ENCODE measurements at places on chromosomes 4 and X.

GRCh38 chr4:95508421-95508820 lies 40.4 kb downstream of the UNC5C start:
- no peak for DNase-seq

GRCh38 chr4:128371001-128371777 lies 83.6 kb upstream of the PGRMC2 start:
- no peak for DNase-seq

GRCh38 chr4:124209211-124209610 lies 503.3 kb downstream of the ANKRD50 start:
- no peak for DNase-seq

GRCh38 chr4:167642250-167642649 lies 408.0 kb upstream of the SPOCK3 start:
- no peak for DNase-seq

DNA sequence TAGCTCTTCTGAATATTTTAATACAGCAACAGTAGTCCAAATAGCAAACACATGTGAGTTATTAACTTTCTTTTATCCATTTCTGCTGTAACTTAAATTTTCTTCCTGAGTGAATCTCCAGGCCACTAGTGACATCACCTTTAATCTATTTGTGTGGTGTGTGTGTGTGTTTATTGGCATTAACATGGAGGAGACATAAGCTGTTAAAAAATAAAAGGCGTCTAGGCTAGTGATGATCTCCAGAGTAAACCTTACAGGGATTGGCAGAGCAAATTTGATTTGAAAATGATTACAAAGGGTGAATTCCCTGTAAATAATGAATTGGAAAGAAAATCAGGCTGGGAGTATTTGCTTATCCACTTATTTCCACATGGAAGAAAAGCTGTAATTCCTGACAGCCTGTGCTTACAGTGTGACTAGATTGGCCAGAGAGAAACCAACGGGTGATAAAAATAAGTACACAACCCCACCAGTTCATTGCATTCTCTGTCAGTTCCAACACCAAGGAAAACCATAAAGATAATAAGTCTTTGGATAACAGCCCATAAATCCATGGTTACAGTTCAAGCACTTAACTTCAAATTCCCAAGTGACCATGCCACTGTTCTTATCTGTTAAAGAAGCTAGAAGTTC lies 186.1 kb downstream of the ENOX2 start:
- no peak for DNase-seq

DNA sequence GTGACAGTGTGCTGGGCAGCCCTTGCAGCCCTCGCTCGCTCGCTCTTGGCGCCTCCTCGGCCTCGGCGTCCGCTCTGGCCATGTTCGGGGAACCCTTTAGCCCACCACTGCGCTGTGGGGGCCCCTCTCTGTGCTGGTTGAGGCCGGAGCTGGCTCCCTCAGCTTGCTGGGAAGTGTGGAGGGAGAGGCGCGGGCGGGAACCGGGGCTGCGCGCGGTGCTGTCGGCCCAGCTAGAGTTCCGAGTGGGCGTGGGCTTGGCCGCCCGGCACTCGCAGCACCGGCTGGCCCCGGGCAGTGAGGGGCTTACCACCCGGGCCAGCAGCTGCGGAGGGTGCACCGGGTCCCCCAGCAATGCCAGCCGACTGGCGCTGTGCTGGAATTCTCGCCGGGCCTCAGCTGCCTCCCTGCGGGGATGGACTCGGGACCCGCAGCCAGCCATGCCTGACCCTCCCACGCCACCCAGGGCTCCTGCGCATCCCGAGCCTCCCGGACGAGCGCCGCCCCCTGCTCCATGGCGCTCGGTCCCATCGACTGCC lies 770.1 kb upstream of the GALNTL6 start:
- DNase-seq = no peak

DNA sequence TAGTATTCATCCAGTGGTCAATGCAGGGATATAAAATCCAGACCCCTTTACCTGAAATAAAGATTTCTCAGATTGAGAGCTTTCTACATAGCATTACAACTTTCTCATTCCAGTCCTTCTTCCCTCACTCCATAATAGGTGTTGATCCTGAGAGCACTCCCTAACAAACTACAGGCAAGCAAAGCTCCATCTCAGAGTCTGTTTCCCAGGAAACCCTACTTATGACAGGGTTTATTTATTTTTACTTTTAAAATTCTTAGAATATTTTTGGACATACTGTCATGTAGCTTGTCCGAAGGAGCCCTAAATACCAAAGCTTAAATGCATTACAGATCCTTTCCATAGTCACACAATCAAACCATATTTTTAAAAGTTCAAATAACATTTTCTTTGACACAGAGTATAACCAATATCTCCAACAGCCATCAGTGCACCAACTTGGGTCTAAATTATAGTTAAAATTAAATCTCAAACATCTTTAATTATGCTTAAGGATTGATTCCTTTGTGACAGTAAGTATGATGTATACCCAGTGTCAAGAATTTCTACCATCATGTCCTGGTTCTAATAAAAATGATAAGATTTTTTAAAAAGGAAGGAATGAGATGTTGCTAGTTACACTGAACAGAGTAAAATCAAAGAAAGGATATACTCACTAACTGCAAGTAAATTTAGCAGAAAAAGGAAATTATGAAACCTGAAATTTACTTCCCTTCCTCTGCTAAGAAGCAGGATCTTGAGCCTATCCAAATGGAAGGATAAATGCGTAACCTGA lies 580.4 kb upstream of the ADGRL3 start:
- DNase-seq = no peak

DNA sequence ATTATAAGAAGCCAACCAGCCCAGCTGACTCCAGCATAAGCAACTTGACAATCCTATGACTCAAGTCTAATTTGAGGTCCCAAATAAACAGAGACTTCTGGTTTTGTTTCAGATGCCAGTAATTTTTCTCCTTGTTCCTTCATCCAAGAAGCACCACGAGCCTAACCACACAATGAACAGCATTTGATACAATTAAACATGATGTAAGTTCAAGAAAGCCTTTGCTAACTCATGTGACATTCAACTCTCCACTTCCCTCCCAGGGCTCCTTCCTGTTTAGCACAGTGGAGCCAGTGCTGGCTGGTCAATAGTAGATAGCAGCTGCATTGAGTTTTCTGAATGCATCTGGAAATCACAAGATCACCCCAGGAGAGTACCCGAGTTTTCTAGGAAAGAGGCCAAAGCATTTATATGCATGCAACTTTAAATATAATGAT lies 206.3 kb downstream of the ARHGAP24 start:
- DNase-seq = no peak

DNA sequence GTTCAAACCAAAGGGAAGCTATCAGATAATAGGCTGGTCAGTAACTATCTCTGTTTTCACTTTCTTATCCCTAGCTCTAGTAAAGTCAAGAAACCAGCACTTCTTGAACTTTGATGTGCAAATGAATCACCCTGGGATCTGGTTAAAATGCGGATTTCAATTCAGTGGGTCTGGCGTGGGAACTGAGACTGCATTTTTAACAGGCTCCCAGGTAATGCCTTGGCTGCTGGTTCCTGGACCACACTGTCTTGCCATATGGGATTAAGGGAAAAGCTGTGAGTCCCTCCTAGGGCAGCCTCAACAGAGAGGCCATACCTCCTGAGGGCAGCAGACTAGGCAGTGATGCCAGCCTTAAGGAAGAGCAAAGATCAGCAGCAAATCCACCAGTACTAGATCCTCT lies 1.7 kb downstream of the RNF175 start:
- DNase-seq = no peak

DNA sequence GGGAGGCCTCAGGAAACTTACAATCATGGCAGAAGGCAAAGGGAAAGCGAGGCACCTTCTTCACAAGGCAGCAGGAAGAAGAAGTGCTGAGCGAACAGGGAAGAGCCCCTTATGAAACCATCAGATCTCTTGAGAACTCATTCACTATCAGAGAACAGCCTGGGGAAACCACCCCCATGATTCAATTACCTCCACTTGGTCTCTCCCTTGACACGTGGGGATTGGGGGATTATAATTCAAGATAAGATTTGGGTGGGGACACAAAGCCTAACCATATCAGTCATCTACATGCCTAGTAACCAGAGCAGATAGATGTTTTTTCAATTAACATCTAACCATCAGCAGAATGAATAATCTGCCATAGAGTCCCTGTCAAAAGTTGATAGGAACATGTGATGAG lies 30.4 kb downstream of the FAM13A start:
- no peak for DNase-seq

DNA sequence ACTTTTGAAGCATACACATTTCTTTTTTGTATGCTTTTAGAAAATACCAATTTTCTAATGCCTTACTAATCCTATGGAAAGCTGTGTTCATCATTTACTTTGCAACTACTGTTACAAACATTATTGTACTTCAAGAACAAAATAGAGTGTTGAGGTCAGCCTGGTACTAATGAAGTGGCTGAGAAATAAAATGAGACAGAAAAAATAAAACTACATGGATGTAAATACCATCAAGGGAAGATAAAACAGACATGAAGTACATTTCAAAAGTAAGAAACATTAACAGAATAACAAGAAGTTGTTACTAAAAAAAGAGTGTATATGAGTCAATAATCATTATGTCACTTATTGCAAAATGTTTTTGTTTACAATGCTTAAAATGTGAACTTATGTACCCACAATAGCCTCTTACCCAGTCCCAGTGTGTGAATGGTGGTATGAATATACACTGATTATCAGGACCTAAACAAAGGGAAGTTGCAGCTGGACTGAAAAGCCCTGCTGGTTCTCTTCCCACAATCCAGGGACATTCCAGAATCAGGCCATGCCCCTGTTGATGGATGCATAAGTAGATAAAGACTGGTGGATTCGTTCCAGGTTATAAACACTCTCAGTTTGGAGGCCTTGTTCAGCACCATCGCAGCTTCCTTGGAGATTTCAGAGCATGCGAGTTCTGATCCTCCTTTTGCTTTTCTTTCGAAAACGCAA lies 2.4 kb upstream of the CSN3 start:
- no peak for DNase-seq

GRCh38 chr4:107408968-107409367 lies 311.1 kb downstream of the PAPSS1 start:
- no peak for DNase-seq

DNA sequence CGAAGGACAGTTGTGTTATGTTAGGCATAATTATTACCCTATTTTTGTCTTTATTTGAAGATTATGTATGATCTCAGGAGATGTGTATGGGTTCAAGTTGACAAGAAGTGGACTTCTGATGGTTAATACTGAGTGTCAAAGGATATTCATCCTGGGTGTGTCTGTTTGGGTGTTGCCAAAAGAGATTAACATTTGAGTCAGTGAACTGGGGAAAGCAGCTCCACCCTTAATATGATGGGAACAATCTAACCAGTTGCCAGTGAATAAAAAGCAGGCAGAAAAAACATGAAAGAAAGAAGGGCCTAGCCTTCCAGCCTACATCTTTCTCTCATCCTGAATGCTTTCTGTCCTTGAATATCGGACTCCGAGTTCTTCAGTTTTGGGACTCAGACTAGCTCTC lies 332.6 kb downstream of the DTHD1 start:
- no peak for DNase-seq

- DNase-seq = peak; percentile 12
These were observed 611.3 kb upstream of the CPXCR1 start for GRCh38 chrX:88135735-88136134.

GRCh38 chr4:111945014-111945413 lies 200.2 kb upstream of the FAM241A start:
- no peak for DNase-seq

DNA sequence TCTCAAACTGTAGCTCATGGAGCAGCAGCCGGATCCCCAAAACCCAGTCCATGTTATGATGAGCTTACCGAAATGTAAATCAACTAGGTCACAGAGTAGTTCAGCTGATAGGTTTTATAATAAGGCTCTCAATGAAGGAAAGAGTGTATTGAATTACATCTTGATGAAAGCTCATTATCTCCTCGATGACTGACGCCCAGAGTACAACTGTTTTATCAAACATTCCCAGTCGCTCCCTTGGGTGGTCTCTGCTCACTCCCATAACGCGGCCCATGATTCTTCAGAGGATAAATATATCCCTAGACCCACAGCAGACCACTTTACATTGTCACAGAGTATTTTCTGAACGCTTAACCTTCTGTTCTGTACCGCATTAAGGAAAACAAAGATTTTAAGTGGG lies 452.3 kb upstream of the GALNT7 start:
- DNase-seq = peak; percentile 86

- DNase-seq = no peak
These were observed 4.1 kb downstream of the IL9R start for GRCh38 chrX:156001667-156002021.

GRCh38 chrX:119541188-119541587 lies 24.0 kb downstream of the STEEP1 start:
- no peak for DNase-seq

GRCh38 chr4:51851090-51851936 lies 8.4 kb downstream of the DCUN1D4 start:
- no peak for DNase-seq

- no peak for DNase-seq
These were observed 39.8 kb upstream of the LIMCH1 start for GRCh38 chr4:41498177-41498576.

- DNase-seq = no peak
These were observed 78.0 kb upstream of the NRK start for GRCh38 chrX:105744291-105744690.

DNA sequence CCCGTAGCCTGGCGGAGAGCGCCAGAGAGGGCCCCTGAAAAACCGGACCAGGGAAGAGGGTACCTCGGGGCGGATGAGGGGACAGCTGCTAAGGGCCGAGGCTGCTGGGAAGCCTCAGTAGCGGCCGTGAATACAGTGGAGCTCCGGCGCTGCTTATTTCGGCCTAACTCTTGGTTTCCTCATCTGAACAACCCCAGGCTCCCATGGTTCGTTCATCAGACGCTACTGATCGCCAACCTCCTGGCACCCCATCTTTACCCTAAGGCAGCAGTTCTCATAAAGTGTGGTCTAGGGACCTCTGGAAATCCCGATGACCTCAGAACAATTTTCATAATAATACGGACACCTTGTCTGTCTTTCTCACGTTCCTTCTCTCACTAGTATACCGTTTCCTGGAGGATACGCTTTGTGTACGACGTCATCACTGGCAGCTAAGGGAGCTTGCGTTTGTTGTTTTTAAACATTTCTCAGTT lies 645 bp upstream of the RAB28 start:
- DNase-seq = no peak

DNA sequence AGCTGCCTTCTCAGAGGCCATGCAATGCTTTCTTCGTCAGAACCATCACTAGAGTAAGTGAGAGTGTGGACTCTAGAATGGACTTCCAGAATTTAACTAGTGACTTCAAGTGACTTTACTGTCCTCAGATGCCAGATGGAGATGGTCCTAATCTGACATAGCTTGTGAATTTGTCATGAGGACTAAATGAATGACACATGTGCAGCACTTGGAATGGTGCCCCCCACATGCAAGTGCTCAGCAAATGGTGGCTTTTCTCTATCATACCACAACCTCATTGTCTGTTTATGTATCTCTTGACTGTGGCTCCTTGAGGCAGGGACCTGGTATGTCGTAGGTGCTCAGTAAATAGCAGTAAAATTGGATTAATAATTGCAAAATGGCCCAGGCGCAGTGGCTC lies 91.6 kb upstream of the STX18 start:
- DNase-seq = no peak

Measured in NCI-H524 (cell line).